ENCODE measurements at places on chromosomes 13 and 19.

- no peak for DNase-seq
These were observed 191.1 kb downstream of the RGCC start for GRCh38 chr13:41648314-41648935.

GRCh38 chr19:43430142-43430710, 15.5 kb downstream of the TEX101 start:
- no peak for DNase-seq

DNA sequence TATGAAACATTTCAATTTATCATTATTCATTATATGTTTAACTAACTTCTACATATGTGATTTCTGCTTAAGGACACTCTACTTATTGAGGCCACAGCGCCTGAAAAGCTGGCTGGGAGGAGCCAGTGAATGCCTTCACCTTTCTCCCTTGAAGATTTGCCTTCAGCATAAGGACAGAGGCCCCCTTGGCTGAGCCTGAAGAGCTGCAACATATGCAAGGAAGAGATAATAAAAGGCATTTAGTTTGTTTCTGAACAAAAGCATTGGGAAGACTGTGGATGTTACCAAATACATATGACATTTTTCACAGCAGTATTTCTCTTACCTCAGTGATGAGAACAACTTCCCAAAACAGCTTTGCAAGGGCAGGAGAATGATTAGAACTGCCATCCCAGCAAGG, 92.1 kb downstream of the ABCC4 start:
- no peak for DNase-seq

DNA sequence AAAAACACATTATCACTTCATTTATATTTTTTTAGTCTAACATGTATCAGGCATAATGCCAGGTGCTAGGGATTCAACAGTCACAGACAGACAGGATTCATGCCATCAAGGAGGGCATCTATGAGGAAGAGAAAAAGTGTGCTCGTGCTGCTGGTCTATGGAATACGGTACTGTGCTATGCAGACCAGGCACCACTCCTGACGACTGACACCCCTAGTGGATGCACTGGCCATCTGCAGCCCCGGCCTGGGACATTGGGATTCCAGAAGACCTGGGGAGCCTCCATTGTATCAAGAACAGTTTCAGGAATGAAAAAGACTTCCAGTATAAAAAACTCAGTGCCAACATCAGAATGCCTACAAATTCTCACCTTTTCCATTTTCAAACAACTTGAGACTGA, 94.0 kb downstream of the KLF12 start:
- DNase-seq = no peak

DNA sequence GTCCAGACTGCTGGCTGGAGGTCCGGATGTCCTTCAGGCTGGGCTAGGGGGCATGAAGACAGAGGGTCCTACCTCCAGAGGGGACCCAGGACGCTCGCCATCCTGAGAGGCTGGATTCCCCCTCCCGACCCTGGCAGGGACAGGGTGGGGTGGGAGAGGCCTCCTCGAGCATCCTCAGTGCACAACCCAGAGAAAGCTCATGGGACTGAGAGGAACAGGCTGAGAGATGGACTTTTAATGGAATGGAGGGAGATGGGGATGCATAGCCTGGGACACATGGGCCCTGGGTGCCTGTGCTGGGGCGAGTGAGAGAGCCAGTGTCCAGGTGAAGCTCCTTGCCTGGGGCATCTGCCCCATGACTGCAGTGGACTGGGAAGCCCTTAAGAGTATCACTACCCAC, 3.1 kb downstream of the ACTL9 start:
- no peak for DNase-seq

DNA sequence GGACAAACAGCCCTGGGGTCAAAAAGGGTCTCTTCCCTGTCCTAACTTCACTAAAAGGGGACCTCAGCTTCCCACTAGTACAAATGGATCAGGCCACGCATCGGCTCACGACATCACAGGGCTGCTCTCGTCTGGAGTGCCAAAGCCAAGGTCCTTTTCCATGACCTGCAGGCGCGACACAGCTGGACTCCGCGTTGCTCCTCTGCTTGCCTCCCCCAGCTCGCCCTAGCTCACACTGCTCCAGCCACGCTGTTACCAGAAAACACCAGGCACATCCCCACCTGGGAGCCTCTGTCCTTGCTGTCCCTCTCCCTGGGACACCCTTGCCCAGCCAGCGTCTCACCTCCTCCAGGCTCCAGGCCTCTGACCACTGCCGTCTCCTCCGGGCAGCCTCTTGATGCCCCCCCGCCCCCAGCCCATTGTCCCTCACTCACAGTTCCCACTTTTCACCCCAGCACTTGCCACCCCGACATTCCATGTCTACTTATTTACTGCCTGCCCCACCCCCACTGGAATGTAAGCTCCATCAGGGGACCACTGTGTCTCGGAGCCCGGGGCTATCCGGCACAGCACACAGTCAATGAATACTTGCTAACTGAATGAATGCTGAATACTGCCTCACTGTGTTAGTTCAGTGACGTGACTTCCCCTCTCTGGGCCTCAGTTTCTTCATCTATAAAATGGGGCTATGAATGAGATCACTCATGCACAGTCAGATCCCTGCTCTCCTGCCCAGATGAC, 20.7 kb downstream of the AKT2 start:
- no peak for DNase-seq

GRCh38 chr19:40594255-40594654, 6.9 kb upstream of the LTBP4 start:
- DNase-seq = no peak

All from stimulated activated CD4-positive, alpha-beta T cell treated with anti-CD3 and anti-CD28 coated beads, Interleukin-12 subunit alpha, Interleukin-12 subunit beta, amount 100 ng/mL, for 24 hours (primary cell).